NCI-H524 treated with DMSO at 0.1 percent for 48 hours (cell line): ENCODE measurements at places on chromosomes 11 and 22.
A peak's percentile ranks its signal among the peaks of the same experiment; 100 is the strongest.

GRCh38 chr22:49396817-49397216 lies 430.9 kb downstream of the BRD1 start:
- DNase-seq: no peak

DNA sequence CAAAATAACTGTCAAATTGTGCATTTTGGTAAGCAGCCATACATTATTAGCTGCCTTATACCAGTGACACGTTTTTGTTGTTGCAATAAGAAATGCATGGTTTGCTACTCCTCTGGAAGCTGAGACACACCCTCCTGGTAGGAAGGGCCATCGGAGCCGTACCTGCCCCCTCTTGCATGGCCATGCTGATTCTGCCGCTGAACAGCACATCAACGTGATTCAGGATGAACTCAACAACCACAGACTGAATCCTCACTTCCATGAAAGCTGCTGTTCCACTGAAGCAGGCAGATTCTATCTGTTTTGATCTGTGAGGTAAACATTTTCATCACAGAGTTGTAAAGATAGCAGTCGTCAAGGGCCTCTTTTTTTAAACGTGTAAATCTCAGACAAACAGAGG lies 38.6 kb upstream of the TP53AIP1 start:
- DNase-seq: no peak

GRCh38 chr11:40186437-40187263 lies 1272.8 kb downstream of the LRRC4C start:
- no peak for DNase-seq

GRCh38 chr11:75272391-75272790 lies 31.8 kb downstream of the TPBGL start:
- DNase-seq: no peak

- peak; percentile 69 for DNase-seq
Measured at GRCh38 chr11:119371778-119372182, 9.7 kb downstream of the USP2 start.

GRCh38 chr22:33035272-33035863 lies 22.8 kb downstream of the SYN3 start:
- DNase-seq: no peak

- DNase-seq: no peak
Measured at GRCh38 chr22:22693531-22693884, 49.1 kb downstream of the GGTLC2 start.

DNA sequence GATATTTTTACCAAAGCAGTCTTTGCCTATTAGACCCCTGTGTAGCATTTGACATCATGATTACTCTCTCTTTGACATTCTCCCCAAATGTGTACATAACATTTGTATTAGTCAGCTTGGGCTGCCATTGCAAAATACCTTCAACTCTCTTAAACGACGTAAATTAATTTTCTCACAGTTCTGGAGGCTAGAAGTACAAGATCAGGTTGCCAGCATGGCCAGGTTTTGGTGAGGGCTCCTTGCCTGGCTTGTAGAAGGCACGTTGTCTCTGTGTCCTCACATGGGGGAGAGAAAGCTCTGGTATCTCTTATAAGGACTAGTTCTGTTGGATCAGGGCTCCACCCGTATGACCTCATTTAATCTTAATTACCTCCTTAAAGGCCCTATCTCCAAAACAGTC lies 12.3 kb upstream of the DLAT start:
- no peak for DNase-seq

DNA sequence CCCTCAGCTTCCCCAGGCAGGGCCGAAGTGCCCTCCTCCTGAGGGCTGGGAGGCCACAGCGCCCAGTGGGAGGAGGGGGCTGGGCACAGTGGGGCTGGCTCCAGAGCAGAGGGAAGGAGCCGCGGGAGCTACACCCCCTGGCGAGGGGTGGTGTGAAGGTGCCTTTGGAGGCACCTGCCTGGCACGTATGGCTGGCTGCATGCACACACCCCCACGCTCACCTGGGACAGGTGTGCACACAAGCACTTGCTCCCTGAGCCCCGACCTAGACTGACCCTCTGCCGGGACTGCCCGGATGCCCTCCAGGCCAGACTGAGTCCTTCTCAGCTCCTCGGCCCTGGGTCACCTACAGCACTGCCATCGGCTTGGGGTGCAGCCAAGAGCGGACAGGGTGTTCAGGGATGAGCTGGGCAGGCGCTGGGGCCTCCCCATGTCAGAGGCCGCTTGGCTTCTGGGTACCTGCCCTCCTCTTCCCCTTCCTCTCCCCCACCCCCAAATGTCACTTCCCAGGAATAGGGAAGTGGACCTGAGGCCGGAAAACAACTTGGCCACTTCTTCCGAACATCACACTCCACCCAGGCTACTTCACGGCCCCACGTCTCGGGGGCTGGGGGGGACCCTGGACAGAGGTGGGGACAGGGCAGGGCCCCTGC lies 7.4 kb upstream of the PIM3 start:
- DNase-seq: no peak

GRCh38 chr11:27717801-27718229 lies 17.6 kb upstream of the BDNF start:
- DNase-seq: no peak

DNA sequence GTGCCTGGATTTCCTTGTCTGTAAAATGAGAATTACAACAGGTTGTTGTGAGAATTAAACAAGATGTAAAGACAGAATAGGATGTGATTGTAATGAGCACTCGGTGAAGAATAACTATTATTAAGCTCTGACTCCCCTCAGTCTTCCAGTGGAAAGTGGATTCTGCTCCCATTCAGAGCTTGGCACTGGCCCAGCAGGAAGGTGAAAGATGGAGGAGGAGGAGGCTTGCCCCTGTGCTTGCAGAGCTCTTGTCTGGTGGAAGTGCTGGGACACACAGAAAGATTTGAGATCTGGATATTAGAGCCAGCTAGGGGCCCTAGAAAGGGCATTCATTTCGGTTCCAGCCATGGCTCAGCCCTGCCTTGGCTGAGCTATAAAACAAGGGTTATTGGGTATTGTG lies 28.2 kb downstream of the PHLDB1 start:
- no peak for DNase-seq

GRCh38 chr11:68016161-68016903 lies 6.2 kb downstream of the ALDH3B1 start:
- DNase-seq: no peak

GRCh38 chr11:69299572-69299971 lies 5.6 kb downstream of the MYEOV start:
- DNase-seq: no peak

GRCh38 chr11:11963842-11964773 lies 44.3 kb downstream of the DKK3 start:
- DNase-seq: no peak

GRCh38 chr11:110524238-110524637 lies 94.5 kb downstream of the FDX1 start:
- DNase-seq: no peak

- no peak for DNase-seq
Measured at GRCh38 chr11:65224930-65225278, 36.9 kb upstream of the POLA2 start.

- no peak for DNase-seq
Measured at GRCh38 chr11:44367452-44367851, 57.5 kb upstream of the ALX4 start.

DNA sequence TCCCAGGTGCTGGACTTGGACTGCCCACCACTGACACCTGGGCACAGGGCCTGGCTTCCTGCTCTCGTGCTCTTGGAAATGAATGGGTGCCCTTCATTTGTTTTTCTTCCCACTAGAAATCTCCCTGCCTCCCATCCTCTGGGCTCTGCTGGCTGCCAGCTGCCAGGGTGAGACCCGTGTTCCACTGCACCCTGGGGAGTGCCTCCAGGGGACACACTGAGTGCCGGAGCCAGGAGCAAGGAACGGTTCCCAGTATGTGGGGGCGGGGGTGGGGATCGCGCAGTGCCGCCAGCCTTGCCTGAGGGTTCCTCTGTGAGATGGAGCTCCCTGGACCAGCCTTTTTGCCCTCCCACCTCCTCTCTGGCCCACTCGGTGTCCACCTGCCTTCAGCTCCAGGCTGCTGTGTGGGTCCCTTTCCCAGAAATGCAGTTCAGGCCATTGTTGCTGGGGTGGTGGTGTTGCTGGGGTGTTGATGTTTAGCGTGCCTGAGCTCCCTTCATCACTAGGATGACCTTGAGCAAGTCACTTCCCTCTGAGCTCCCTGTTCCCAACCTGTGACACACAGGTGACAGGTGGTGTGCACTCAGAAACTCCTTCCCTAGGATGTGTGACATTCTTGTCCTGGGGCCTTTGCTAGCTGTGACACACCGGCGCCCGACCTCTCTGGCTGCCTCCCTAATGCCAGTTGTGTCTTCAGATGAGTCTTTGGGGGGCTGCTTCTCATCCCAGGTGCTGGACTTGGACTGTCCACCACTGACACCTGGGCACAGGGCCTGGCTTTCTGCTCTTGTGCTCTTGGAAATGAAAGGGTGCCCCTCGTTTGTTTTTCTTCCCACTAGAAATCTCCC lies 72.1 kb downstream of the MED15 start:
- DNase-seq: no peak

GRCh38 chr11:33672273-33672672 lies 28.4 kb downstream of the C11orf91 start:
- no peak for DNase-seq

GRCh38 chr11:28461846-28462245 lies 353.7 kb downstream of the METTL15 start:
- no peak for DNase-seq

DNA sequence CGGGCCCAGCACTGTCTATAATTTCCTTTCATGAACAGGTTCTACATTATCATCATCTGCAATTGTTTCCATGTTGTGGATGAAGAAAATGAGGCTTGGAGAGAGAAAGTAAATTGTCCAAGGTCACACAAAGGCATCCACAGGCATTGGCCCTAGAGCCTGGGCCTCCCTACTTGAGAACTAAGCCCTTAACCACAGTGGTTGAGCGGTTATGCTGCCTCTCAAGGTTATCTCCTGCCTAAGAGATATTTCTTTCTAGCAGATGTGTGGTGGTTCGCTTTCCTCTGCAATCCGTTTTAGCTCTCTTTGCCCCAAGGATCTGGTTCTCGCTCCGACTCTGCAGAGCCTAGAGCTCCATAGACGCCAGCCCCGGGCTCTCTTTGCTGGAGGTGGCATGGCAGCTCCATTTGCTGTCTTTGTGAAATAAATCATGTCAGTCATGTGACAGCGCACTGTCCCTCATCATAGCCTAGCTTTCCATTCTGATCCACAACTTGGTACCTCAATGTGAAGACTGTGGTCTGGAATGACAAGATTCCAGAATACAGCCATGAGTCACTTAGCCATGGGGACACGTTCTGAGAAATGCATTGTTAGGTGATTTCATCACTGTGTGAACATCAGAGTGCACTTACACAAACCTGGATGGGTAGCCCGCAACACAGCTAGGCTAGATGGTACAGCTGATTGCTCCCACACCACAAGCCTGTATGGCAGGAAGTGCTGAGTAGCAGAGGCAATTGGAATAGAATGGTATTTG lies 27.2 kb downstream of the RPS6KA4 start:
- DNase-seq: no peak

DNA sequence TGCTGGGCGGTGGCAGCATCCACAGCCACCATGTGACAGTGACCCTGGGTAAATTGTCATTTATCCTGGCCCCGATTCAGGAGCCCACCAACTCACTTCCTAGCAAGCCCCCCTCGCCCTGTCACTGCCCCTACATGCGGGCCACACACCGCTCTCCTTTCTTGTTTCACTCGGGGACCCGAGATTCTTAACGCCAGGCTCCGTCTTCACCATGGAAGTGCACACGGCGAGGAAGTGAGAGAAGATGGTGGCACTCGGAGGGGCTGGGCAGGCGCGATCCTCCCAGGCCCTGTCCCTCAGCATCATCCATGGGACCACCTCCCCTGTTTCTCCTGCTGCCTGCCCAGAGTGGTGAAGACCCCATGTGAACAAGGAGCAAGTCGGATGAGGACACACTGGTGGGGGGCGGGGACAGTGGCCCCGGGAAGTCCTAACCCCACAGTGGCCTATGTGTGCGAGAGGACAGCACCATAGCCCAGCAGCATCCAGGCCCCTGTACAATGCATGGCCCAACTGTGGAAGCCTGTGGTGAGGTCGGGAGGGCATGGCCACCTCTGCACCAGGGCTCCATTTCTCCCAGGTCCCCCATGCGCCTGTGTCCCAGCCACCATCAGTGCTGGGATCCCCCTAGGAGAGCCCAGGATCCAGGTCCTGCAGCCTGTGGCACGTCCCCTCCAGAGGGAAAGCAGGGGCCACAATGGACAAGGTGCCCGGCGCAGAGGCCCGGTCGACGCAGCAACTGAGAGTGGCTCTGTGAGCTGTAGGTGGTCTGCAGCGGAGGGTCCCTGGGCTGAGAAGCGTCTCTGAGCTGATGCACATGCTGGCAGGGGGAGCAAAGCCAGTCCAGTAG lies 262.8 kb downstream of the BRD1 start:
- no peak for DNase-seq
